ENCODE measurements at places on chromosomes 11 and 22. TPM values are rescaled to one million over a fixed set of nuclear protein-coding genes. Genes with fewer than 3 reads are reported as not detected.

DNA sequence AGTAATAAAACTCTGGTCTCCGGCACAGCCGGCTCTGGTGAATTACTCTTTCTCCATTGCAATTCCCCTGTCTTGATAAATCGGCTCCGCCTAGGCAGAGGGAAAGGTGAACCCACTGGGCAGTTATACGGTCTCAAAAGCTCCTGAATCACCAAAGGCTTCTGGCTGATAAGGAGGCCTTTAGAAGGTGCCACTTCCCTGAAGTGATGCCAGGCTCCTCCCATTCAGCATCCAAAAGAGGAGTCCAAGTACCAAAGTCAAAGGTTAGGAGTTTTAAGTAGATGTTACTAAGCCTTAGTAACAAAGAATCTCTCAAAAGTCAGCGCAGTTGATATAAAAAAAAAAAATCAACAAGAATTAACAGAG lies 11.8 kb upstream of the ALKBH8 start:
- H3K27ac ChIP-seq: no peak overlapping the region
- no peaks in the 10 kb centered on the region for H3K27me3 ChIP-seq
- no peak overlapping the region for H3K4me3 ChIP-seq
- no peak for DNase-seq

DNA sequence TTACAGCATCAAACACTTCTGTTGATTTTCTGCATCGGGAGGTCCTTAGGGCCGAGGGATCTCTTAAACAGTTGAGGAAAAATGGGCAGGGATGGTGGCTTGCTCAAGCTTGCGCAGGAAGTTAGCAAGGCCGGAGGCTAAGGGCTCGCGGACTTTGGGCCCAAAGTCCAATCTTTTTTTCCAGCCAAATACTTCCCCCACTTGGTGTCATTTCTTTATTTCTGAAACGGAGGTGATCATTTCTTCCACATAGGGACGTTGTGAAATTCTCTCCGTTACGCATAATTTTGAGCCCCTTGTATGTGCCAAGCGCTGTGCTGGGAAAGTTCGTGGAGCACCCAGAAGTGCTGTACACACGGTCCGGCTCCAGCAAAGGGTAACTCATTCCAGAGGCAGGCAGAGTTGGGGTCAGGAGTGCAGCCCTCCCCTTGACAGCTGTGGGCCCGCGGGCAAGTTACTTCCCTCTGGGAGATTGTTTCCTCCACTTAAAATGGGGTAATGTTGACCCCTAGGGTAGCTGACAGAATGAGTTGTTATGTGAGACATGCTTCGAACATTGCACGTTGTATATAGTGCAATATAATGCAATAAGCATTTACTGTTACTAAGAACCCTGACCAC lies 809 bp downstream of the MIEF1 start:
- peaks cover 36% of the 10 kb centered on the region for H3K36me3 ChIP-seq
- H3K4me3 ChIP-seq: peak overlapping the region; percentile 82
- DNase-seq: peak; percentile 56
- H3K27me3 ChIP-seq: no peaks in the 10 kb centered on the region
- peaks cover 22% of the 10 kb centered on the region for H3K4me1 ChIP-seq
- peak overlapping the region; percentile 48 for H3K27ac ChIP-seq

APOA1 gene
- total RNA-seq: not detected

DNA sequence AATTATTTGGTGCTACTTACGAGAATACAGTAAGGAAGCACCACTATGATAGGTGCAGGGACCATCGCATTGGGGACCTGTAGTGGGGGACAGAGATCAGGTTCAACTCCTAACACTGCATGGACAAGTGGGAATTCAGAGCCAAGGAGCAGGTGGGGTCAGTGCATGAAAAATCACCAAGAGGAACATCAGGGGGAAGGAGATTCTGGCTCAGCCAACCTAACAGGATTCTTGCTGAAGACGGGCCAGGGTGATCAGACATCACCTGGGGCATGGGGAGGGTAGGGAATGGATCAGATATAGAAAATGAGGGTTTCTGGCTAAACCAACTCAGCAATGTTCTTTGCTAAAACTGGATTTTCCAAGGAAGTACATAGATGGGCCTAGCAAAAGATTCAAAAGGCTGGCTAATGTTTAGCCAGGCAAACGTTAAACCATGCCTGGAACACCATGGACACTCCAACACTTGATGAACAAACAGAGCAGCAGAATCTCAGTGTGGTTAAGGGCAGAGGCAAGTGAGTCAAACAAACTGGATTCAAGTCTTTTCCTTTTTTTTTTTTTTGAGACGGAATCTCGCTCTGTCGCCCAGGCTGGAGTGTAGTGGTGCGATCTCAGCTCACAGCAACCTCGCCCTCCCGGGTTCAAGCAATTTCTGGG lies 70.0 kb downstream of the MICAL3 start:
- H3K4me3 ChIP-seq: no peak overlapping the region
- no peak overlapping the region for H3K27ac ChIP-seq
- peaks cover 3% of the 10 kb centered on the region for H3K36me3 ChIP-seq
- no peak for DNase-seq
- H3K4me1 ChIP-seq: peaks cover 16% of the 10 kb centered on the region

DNA sequence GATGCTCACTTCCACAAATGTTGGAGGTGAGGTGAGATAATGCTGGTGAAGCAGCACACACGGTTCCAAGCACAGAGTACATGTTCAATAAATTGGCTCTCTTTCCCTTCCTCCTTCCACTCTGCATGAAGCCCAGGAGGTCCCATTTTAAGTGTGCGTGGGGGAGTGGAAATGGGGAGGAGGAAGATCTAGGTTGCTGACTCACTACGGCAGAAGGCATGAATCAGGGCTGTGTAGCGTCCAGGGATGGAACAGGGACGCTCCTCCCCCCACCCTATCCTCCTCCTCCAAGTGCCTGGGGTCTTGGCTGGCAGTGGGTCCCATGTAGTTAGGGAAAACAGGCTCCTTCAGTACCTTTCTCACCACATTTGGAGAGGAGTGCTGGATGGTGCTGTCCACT lies 44.2 kb downstream of the TRIM66 start:
- no peaks in the 10 kb centered on the region for H3K27me3 ChIP-seq
- H3K27ac ChIP-seq: no peak overlapping the region
- H3K4me3 ChIP-seq: no peak overlapping the region
- H3K36me3 ChIP-seq: no peaks in the 10 kb centered on the region
- DNase-seq: no peak

BEST1 gene
- 1.9 TPM for total RNA-seq

DNA sequence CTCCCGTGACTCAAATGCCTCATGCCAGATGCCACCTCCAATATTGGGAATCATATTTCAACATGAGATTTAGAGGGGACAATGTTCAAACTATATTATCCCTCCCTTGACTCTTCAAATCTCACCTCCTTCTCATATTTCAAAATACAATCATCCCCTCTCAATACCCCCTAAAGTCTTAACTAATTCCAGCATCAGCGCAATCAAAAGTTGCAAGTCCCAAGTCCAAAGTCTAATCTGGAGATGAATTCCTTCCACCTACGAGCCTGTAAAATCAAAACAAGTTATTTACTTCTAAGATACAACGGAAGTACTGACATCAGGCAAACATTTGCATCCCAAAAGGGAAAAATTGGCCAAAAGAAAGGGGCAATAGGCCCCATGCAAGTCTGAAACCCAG lies 67.2 kb upstream of the SC5D start:
- H3K27me3 ChIP-seq: no peaks in the 10 kb centered on the region
- no peak for DNase-seq
- no peak overlapping the region for H3K4me3 ChIP-seq
- H3K27ac ChIP-seq: no peak overlapping the region

DNA sequence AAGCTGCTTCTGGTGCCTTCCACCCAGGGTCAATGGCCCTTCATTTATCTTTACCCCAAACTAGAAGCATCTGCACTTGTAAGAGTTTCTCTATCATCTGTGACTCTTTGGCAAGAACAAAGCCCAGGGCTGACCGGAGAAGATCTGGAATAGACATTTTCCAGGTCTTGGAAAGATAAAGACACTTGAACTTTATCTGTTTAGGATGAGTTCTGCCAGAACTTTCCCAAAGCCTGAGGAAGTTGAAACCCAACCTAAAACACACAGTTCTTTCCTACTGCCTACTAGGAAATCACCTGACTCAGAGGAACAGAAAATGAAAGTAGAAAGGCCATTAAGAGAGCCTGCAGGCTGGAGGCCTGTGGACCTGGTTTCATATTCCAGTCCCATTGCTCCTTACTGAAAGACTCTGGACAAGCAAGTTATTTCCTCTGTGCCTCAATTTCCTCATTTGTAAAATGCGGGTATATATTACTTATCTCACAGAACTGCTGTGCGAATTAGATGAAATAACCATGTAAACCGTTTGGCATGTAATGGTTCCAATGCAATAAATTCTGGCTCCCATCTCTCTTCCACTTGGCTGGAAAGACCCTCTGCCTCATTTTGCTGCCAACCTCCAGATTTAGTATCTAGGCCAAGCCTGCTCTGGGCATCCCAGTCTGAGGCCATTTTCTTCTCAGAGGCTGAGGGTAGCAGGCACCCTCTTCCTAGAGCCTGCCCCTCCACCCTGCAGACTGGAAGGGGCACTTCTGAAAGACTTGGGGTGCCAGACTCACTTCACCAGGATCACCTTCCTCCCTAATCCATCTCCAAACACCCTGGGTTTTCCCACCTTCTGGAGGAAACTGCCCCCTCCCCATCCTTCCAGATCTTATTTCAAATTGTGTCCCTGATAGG lies 1.2 kb downstream of the UBE2L6 start:
- peak overlapping the region; percentile 100 for H3K4me3 ChIP-seq
- peak; percentile 74 for DNase-seq
- H3K4me1 ChIP-seq: peaks cover 19% of the 10 kb centered on the region
- H3K27me3 ChIP-seq: no peaks in the 10 kb centered on the region
- H3K36me3 ChIP-seq: no peaks in the 10 kb centered on the region

SCO2 gene
- total RNA-seq: 14.2 TPM

TSGA10IP gene
- total RNA-seq: not detected

SUSD2 gene
- 0.14 TPM for total RNA-seq

DRICH1 gene
- total RNA-seq: 1.2 TPM

DNA sequence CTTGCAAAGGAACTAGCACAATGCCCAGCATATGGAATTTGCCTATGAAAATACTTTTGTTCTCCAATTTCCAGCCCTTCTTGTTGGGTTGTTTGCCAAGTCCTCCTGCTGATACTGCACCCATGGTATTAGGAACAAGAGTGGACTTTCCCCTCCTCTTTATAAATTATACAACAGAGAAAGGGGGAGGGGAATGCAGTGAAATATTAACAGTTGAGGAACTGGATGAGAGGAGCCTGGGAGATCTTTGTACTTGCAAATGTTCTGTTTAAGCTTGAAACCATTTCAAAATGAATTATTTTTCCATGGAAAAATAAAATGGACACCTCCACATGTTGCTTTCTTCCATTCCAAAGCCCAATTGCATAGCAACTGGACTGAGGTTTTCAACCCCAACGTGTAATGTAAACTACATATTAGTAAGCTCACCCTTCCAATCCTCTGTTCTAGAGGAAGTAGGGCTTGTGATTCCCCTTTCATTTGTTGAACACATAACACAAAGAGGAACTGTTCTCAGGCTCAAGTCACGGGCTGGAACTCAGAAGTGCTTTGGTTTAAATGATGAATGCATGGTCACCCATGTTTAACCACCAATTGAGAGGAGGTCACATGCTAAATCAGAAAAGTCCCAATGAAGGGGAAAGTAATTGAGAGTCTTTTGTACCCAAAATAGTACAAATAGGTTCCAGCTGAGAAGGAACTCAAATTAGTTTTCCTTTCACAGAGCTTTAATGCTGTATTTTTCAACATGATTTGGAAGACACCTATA lies 66.2 kb upstream of the ZC3H12C start:
- H3K27me3 ChIP-seq: no peaks in the 10 kb centered on the region
- peaks cover 9% of the 10 kb centered on the region for H3K4me1 ChIP-seq
- no peaks in the 10 kb centered on the region for H3K36me3 ChIP-seq
- peak; percentile 72 for DNase-seq

- peaks cover 4% of the 10 kb centered on the region for H3K4me1 ChIP-seq
- H3K27ac ChIP-seq: no peak overlapping the region
- DNase-seq: no peak
- no peaks in the 10 kb centered on the region for H3K27me3 ChIP-seq
- H3K4me3 ChIP-seq: no peak overlapping the region
Measured at GRCh38 chr11:73729594-73730206, 31.2 kb downstream of the RAB6A start.

DNA sequence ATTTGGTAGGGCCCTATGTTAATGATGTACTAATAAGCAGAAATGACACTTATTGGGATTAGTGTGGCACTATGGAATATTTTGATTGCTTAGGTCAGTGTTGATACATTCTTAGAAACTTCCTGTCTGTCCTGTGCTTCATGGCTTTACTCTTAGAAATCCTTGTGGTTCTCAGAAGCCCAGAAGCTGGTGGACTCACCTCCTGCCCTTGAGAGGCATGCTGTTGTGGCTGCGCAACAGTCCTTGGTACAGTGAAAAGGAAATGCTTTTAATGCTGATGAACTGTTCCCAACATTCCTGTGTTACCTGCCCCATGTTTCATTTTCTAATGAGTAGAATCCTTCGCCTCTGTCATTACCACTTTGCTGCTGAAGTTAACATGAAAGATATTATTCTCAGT lies 52.4 kb upstream of the MYO18B start:
- no peak for DNase-seq
- H3K27me3 ChIP-seq: no peaks in the 10 kb centered on the region
- H3K4me3 ChIP-seq: no peak overlapping the region
- H3K36me3 ChIP-seq: no peaks in the 10 kb centered on the region
- H3K4me1 ChIP-seq: peaks cover 11% of the 10 kb centered on the region

DNA sequence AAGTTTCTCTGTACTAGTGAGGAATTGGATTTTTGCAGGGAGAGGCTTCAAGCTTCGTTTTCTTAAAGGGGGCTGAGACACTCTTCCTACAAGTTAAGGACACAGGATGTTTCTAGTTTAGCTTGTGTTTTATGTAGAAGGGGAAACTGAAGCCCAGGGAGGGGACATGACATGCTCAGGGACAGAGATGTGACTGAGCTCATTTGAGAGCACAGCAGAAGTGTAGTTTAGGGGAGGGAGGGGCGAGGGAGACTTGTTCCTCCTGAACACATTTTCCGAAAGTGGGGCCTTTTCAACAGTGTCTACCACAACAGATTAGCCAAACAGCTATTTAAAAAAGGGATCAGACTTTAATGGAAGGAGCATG lies 148.1 kb downstream of the FBXO7 start:
- H3K4me1 ChIP-seq: no peaks in the 10 kb centered on the region
- no peak overlapping the region for H3K4me3 ChIP-seq
- DNase-seq: no peak
- no peaks in the 10 kb centered on the region for H3K36me3 ChIP-seq
- H3K27ac ChIP-seq: no peak overlapping the region
- no peaks in the 10 kb centered on the region for H3K27me3 ChIP-seq

- H3K27ac ChIP-seq: 0 out of 2 replicates have a peak overlapping the region, but pooled peaks have one; percentile 81
- H3K4me3 ChIP-seq: peak overlapping the region; percentile 92
- DNase-seq: peak; percentile 28
Measured at GRCh38 chr11:119099711-119100110, 1.9 kb downstream of the DPAGT1 start.
